ENCODE measurements at places on chromosomes 2 and 18.

DNA sequence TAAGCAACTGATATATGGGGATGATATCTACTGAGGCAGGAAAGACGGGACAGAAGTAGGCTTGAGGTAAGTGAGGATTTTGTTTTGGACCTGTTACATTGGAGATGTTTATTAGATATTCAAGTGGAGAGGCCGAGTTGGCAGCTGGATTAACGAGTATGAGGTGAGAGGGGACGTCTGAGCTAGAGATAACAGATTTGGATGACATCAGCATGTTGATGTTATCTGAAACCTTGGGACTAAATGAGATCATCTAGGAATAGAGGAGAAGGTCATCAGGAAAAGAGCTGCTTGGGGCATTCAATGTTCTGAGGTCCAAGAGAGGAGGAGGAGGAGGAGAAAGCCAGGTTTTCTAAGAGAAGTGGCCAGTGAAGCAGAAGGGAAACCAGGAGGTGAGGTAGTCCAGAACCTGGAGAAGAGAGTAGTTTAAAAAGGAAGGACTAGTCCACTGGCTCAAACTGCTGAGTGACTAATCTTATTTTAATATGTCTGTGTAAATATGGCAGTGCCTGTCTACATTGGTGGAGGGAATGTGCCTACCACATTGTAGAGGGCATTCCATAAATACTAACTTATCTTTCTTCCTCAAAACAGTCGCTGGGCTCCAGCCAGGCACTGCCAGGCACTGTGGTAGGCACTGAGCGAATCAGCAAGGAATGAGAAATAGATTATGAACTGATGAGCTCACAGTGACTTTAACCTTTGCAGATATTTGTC is 488.3 kb downstream of the DLGAP1 start:
- no peak for DNase-seq

- no peak for DNase-seq
Measured at GRCh38 chr2:29527947-29528346, 393.4 kb downstream of the ALK start.

GRCh38 chr2:43155851-43156411 is 70.5 kb downstream of the ZFP36L2 start:
- no peak for DNase-seq

GRCh38 chr2:236352761-236353593 is 88.8 kb upstream of the ASB18 start:
- no peak for DNase-seq

DNA sequence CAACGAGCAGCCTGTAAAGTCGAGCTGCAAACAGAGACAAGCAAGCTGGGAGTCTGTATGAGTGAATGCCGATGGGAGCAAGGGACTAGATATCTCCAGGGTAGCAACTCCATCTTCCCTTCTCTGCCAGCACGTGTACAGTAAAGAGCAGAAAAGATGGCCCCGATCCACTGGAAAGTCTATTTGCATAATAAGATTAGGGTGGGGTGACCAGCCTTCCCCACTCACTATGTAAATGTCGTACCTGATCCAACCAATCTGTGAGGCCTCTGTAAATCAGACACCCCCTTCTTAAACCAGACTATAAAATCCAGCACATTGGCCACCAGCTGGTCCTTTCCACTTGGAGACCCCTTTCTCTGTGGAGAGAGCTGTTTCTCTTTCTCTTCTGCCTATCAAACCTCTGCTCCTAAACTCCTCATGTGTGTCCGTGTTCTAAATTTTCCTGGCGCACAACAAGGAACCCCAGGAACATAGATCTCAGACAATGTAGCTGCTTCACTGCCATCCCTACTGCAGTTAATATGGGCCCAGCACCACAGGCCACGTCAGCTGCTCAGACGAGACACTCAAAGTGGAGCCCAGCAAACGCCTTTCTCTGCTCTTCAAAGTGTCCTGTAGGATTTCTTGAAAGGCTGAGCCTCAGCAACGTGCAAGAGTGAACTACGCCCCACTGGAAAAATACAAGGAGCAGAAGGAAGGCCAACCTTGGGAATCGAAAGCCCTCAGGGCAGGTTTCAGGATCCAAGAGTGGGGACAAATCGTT is 26.1 kb downstream of the DIPK1C start:
- no peak for DNase-seq

Data from ovary (tissue), 10 donors.